ENCODE measurements at places on chromosomes 12 and 14.
A peak's percentile ranks its signal among the peaks of the same experiment; 100 is the strongest.

DNA sequence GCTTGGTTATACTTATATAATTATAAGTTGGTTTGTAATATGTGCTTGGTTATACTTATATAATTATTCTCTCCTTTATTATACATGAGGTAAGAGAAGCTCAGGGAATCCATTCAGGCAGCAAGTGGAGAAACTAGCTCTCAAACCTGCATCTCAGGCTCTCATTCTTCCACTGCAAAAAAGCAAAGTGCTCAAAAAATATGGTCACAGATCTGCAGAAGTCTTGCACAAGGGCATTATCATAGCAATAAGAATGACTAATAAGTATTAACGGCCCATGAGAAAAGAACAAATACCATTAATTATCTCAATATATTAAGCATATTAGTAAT, 476 bp upstream of the TRAFD1 start:
- DNase-seq = no peak

GRCh38 chr12:68178774-68179439, 19.4 kb upstream of the IFNG start:
- DNase-seq = no peak

- no peak for DNase-seq
Observed at GRCh38 chr14:24976602-24977001, 73.3 kb downstream of the STXBP6 start.

DNA sequence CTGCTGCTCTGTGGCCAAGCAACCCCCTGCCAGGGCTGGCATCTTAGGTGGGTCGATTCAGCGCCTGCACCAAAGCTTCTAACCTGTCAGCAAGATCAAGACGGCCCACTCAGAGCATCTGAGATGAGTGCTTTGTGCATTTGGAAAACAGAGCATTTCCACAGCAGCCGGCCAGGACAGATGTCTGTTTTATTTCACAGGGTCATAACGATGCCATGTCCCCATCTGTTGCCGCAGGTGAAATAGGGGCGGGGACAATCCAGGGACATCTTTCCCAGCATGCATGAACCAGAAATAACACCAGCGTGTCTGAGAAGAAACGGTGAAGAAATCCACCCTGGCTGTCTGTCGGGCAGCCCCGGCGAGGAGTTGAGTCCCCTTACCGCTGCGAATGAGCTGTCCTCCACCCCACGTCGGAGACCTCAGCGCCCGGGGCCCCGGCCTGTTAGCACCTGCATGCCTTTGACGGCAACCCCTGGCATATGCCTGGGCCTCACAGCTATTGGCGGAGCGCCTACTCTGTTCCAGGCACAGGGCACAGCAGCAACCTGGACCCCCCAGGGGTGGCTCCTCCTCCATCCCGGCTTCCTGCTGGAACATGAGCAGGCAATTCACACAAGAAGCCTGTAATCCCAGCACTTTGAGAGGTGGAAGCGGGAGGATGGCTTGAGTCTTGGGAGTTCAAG, 30.6 kb upstream of the ULK1 start:
- DNase-seq = no peak

GRCh38 chr12:92432724-92433441, 269.9 kb upstream of the PLEKHG7 start:
- DNase-seq = peak; percentile 33

- no peak for DNase-seq
Observed at GRCh38 chr12:76697849-76698248, 66.1 kb upstream of the ZDHHC17 start.

- no peak for DNase-seq
Observed at GRCh38 chr14:23432946-23433345, 2.5 kb downstream of the MYH7 start.

DNA sequence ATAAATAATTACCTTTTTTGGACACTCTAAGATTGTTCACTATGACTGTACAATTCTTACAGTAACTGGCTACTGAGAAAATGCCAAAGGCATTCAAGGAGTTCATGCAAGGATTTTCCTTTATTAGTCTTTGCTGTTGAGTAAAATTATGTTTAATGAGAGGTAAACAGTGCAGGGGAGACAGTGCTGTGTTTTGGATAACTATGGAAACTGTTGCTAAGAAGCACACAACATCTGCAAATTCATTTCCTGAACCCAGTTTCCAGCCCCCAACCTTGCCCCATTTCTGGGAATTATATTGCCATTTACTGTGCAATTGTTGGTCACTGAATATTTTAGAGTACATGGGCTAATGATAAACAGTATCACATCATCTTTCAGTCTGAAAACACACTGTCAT, 1005.8 kb downstream of the TRHDE start:
- DNase-seq = no peak

- DNase-seq = no peak
Observed at GRCh38 chr14:64879635-64880220, at the start of gene SPTB. Gene SPTB, minus strand, starts transcription at chr14:64879907. Its CDS starts 56,813 bp downstream, at chr14:64823094.

GRCh38 chr14:88044776-88045446, 40.0 kb downstream of the GPR65 start:
- DNase-seq = no peak

GRCh38 chr12:49195736-49196135, 6.9 kb upstream of the TUBA1A start:
- no peak for DNase-seq

DNA sequence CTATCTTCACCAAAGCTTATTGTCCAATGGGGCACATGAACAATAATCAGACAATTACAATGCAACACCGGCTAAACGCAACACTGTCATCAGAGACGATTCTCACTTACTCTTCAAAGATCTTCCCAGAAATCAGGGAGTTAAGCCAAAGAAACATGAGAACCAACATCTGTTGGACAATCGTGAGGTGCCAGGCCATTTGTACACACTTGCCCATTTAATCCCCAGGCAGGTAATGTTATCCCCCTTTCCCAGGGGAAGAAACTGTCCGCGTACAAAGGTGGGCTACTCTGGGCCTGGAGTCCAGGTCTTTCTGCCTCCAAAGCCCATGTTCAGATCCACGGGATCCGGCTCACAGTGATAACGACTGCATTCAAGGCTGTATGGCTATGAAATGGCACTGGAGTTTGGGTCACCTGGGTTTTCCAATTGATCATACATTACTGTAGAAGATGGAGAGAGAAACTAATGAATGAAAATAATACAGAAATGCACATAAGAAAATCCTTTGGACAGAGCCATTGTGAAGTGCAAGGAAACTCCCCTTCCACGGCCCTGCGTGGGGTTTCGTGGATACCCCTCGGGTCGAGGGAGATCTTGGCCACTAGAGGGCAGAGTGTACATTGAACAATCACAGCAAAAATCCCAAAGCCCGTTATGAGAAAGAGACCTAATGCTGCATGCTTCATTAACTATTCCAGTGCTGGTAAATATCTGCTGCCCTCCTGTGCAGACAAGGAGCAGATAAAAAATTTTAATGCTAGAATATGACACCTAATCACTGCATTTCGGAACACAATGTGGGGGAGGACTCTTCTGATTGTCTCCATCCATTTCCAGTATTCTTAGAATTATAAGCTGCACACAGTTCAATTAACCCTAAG, 111.4 kb downstream of the EGLN3 start:
- peak; percentile 58 for DNase-seq

DNA sequence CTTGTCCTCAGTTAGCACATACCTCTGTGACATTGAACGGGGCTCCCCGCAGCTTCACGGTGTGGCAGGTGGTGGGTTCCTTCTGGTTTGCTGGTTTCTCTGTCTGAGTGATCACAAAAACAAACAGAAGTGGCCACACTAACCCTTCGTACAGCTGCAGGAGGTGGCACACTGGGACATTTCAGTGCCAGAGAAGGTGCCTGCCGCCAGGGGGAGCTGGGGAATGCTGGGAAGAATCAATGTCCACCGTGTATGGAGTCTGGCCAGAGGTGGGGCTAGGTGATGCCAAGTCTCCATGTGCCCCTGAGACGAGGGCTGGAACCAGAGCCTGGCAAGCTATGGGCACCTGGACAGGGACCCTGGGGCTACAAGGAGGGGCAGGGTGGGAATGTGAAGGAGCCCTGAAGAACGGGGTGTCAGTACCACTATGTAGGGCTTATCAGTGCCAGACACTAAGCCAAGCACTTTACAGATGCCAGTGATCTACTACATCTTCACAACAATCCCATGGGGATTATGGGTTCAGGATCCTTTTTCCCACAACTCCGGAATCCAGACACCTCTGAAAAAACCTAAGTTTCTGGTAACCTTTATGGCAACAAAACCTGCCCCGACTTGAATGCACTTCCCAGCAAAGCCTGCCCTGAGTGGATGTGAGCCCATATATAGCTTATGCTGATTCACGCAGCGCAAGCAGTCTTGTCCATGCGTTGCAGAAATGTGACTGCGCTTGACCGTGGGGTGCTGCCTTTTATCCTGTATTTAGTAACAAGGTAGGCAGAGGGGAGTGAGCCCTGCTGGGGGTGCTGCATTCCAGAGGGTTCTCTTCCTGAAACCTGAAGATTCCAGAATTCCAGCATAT, 10.8 kb downstream of the RBM19 start:
- DNase-seq = peak; percentile 7

GRCh38 chr14:26427097-26427496, 170.7 kb downstream of the NOVA1 start:
- no peak for DNase-seq

GRCh38 chr14:90383731-90384542, 12.9 kb upstream of the CALM1 start:
- peak; percentile 33 for DNase-seq

GRCh38 chr12:83114966-83115365, 428.3 kb downstream of the TMTC2 start:
- no peak for DNase-seq

- DNase-seq = no peak
Observed at GRCh38 chr12:65948320-65949008, 124.2 kb downstream of the HMGA2 start.

- DNase-seq = no peak
Observed at GRCh38 chr12:26123482-26123980, 1.3 kb downstream of the BHLHE41 start.

- DNase-seq = no peak
Observed at GRCh38 chr14:64683264-64683663, 21.0 kb upstream of the PLEKHG3 start.

DNA sequence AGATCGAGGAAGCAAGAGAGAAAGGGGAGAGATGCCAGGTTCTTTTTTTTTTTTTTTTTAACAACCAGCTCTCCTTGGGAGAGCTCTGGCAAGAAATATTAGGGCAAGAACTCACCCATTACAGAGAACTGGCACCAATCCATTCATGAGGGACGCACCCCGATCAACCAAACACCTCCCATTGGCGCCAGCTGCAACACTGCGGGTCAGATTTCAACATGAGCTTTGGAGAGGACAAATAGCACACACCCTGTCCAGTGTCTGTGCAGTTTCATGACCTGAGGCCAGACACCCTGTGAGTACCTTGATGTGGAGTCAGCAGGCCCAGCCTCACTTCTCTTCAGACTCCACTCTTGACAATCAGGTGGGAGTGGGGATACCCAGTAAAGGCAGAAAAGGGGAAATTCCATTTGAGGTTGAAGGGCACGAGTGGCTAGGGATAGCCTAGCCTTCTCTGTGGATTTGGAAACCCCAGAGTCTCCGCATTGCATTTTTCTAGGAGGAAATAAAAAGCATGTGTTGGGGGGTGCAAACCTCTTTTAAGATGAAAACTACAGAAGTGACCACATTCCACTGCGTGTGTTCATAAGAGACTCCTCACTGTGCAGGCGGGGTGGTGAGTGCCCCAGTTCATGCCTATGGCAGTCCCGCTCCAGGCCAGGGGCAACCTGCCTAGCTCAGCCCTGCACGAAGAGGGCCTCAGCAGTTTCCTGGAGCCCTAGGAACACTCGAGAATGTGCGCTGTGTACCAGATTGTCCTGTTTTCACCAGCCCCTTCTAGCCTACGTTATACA, 42.4 kb upstream of the GPATCH2L start:
- DNase-seq = no peak

DNA sequence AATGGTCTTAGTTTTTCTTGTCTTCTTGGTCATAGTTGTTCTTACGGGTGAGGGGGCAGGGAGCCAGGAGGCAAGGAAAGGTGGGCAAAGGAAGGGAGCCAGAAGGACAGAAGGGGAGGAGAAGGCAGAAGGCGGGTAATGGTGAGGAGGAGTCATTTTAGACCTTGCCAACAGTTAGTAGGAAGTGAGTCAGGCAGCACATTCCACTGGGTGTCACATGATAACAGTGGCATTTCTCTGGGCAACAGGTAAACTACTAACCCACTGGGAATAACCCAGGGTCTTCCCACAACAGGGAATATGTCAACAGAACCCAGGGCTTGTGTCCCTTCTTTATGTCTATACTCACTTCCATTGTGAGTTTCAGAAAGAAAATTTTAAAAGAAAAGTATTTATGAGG, 127.6 kb downstream of the SLC8A3 start:
- no peak for DNase-seq

- DNase-seq = no peak
Observed at GRCh38 chr12:47829584-47829983, 9.9 kb upstream of the HDAC7 start.

DNA sequence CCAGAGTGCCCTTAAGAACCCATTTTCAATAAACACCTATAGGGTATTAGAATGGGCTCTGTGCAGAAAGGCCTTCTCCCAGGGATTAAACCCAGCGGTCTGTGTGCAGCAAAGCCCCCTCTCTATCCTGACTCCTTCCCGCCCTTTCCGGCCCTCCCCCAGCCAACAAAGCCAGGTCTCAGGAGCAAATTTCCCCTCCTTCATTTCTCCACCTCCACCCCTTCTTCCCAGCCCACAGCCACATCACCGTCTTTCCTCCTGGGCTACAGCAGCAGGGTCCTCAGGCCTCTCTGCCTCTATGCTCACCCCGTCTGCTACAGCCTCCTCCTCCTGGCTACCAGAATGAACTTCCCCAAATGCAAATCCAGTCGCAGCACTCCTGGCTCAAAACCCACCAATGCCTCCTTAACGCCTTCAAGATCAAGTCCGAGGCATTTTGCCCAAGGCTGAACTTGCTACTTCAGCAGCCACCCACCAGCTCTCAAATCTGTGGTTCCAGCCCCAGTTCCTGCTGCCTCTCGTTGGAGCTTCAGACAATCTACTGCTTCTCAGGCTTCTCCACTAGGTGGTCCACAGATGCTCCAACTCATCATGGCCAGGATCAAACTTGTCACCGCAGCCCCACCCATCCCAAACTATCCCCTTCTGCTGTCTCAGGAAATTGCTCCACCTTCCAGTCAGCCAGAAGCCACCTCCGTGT, 134.8 kb downstream of the BCL11B start:
- no peak for DNase-seq

GRCh38 chr14:25150934-25151790, 101.2 kb upstream of the STXBP6 start:
- peak; percentile 55 for DNase-seq

GRCh38 chr14:61342486-61342885, 21.1 kb downstream of the PRKCH start:
- DNase-seq = no peak

- no peak for DNase-seq
Observed at GRCh38 chr12:85781766-85782165, 54.4 kb downstream of the RASSF9 start.

- DNase-seq = no peak
Observed at GRCh38 chr12:11264501-11264900, 5.0 kb downstream of the PRB3 start.
